ENCODE measurements at places on chromosomes 1 and 21.
A peak's percentile ranks its signal among the peaks of the same experiment; 100 is the strongest.

DNA sequence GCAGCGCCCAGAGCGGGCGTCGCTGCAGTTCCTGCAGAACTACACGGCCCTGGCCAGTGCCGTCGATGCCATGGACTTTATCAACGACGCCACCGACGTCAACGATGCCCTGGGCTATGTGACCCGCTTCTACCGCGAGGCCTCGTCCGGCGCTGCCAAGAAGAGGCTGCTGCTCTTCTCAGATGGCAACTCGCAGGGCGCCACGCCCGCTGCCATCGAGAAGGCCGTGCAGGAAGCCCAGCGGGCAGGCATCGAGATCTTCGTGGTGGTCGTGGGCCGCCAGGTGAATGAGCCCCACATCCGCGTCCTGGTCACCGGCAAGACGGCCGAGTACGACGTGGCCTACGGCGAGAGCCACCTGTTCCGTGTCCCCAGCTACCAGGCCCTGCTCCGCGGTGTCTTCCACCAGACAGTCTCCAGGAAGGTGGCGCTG lies 22.0 kb downstream of the COL6A1 start:
- no peak for DNase-seq

DNA sequence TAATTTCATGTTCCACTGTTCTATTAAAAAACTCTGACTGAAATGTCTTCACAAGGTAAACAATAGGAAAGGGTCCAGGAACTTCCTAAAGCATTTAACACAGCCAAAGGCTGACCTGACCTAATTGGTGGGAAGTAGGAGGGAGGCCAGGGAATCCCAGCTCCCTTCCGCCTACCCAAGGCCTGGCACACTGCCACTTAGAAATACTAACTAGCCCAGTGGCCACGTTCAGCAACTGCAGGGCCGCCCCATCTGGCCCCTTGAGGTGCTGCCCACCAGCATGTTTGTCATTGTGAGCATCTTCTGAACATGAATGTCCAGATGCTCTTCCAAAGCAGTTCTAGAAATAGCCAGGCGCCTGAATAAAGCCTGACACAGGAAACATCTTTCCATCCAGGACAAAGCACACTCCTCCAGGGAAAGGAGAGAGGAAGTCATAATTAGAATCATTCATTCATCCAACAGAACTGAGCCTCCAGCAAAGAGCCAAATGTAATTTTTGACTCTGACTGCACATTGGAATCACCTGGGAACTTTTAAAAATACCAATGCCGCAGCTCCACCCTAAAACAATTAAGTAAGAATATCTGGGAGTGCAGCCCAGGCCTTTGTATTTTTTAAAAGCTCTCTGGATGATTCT lies 44.6 kb upstream of the BCL9 start:
- DNase-seq = no peak

- no peak for DNase-seq
Observed at GRCh38 chr1:202658769-202659168, 51.5 kb downstream of the SYT2 start.

- peak; percentile 71 for DNase-seq
Observed at GRCh38 chr1:24535021-24535424, 20.9 kb upstream of the NCMAP start.

DNA sequence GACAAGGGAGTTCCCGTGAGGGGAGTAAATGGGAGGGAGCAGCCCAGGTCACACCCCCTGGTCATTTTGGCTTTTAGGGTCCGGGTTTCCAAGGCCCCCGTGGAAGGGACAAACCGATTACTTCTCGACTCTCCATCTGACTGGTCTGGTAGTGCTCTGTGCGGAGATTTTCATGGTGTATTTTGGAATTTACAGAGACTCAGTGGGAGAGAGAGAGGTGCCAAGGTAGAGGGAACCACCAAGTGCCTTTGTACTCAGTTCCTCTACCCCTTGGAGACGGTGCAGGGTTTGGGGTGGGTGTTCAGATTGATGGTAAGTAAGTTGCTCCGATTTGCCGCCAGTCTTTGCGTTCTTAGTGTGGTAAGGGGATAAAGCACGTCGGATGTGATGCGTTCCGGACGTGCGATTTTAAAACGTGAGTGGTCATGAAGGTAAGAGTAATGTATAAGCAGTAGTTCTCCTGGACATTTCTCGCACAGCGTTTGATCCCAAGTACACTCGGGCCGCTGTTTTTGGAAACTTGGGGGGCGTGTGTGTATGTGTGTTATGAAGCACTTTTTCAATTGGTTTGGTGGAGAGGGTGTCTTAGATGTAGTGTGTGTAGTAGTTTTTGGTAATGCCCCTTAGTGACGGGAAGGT lies 682 bp downstream of the SUCO start:
- DNase-seq = peak; percentile 20

GRCh38 chr21:45347048-45347711 lies 57.8 kb upstream of the COL18A1 start:
- no peak for DNase-seq

DNA sequence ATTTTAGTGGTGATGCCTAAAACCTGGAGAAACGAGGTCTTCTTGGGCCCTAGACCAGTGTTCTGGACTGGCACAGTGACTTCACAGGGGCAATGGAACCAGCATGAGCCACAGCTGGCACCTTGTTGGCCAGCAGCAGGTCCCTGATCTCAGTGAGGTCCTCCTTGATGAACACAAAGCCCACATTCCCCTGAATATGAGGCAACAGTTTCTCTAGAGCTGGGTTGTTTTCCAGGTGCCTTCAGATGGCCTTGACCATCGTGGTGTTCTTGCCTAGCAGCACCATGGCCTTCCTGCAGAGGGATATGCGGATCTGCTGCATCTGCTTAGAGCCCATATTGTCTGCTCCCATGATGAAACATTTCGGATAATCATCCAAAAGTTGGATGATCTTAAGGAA lies 44.9 kb upstream of the RAB3GAP2 start:
- no peak for DNase-seq

GRCh38 chr1:47875036-47875435 lies 122.1 kb downstream of the TRABD2B start:
- DNase-seq = no peak

GRCh38 chr21:17730782-17731181 lies 88.4 kb downstream of the C21orf91 start:
- DNase-seq = no peak

- no peak for DNase-seq
Observed at GRCh38 chr1:207866471-207867135, 44.3 kb downstream of the CD34 start.

- no peak for DNase-seq
Observed at GRCh38 chr1:111569913-111570312, 49.7 kb upstream of the RAP1A start.

GRCh38 chr1:241660424-241660972 lies 8.4 kb downstream of the WDR64 start:
- DNase-seq = no peak

DNA sequence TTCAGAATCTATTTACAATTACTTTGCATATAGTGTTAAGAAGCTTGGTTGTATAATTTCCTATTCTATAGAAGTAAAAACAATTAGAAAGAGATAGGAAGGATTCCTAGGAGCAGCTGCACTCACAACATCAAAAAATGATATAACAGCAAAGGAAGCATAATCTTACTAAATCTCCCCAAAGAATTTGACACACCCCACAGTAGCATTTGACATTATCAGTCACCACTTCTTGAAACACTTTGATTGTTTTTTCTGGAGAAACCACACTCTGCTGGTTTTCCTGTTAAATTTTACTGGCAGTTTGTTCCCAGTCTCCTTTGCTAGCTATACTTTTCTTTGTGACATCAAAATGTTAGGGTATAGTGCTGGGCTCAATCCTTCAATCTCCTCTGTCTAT lies 100.8 kb upstream of the KIAA1614 start:
- DNase-seq = no peak

- no peak for DNase-seq
Observed at GRCh38 chr21:27678511-27678910, 711.6 kb upstream of the ADAMTS5 start.

DNA sequence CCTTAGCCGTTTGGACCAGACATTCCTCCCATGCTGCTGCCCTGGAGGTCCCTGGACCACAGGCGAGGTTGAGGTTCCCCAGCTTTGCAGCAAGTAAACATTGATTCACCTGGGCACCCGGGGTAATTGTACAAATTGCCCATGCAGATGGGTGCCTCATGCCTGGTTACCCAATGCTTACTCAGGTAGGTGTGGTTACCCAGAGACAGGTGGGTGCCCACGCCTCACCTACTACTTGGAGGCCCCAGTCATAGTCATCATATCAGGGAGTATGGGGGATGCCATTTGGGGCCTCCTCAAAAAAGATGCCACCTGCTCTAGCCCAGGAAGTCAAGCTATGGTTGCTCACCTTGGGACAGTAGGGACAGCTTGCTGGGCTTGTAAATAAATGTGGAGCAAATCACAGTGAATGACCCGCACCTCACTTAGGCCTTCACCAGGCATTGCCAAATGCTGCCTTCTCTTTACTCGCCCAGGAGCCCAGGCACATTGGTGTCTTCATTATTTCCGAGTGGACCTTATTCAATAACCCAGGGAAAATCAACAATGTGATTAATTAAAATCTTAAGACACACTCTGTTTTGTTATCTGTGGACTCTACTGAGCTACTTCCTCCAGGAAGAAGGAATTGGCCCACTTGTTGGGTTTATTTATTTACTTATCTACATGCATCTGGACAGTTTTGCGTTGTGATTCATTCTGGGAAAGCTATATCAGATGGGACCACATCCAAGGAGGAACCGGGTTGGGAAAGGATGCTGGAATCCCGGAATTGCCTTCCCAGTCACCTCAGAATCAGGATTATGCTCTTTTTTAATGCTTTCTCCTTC lies 35.6 kb upstream of the GRHL3 start:
- no peak for DNase-seq

DNA sequence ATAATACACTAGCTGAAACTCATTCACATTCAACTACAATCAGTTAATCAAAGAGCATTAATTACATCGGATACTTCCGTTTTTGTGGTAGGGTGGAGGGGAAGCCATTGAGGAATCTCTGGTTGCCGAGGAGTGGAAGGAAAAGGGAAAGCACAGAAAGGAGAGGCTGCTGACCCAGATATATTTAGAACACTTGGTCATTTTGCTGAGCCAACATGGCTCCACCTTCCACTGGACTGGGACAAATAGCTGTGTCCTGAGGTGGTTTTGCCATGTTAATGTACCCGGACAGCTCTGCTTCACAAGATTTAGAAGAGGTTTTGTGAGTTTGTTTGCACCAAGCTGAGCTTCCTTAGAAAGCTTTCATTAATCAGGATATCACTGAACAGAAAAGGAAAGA lies 26.2 kb downstream of the ASTN1 start:
- DNase-seq = no peak

DNA sequence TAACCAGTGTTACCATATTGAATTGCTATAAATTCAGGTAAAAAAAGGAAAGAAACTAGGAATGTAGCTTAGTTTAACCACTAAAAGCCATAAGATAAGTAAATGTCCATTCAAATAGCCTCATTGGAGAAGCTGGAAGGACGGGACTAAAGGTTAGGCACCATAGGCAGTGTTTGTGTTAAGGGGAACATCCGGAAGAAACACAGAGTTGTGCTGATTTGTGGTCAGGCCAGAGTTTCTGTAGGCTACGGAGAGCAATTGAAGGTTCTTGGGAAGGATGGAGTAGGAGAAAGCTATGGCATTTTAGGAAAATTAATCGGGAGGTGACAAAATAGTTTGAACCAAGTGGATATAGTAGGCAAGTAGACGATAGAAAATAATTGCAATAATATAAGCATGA lies 1.3 kb upstream of the KCNJ10 start:
- DNase-seq = no peak

DNA sequence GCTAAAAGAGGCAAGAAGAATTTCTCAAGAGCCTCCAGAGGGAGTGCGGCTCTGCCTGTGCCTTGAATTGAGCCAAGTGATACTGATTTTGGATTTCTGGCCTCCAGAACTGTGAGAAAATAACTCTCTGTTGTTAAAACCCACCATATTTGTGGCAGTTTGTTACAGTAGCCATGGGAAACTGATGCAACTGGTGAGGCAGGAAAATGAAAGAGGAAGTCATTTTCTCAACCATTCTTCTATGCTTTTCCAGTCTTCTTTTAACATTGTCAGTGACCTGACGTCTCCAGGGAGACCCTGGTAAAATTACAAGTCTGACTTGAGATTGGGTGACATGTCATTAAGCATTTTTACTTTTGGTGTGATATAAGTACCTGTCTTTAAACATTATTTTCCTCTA lies 5.8 kb downstream of the OR6P1 start:
- DNase-seq = no peak

DNA sequence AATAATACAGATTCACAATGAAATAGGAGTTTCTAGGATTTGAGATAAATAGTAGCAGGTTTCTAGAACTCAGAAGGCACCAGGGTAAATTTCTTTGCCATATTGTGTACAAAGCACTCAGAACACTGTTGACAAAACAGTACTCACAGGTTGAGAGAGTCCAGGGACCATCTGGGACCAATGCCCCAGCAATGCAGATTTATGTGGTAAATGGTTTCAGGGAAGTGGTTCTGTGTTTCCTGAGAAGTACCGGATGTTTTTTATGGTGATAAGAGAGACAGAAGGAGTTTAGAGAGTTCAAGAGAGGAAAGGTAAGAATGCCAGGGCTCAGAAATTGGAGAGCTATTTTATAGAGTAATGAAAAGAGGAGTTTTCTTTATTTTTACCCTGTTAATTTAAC lies 29.6 kb upstream of the DIPK1A start:
- no peak for DNase-seq

GRCh38 chr1:112700290-112701226 lies 6.4 kb downstream of the RHOC start:
- peak; percentile 46 for DNase-seq

GRCh38 chr1:75310067-75310466 lies 175.9 kb downstream of the LHX8 start:
- no peak for DNase-seq

DNA sequence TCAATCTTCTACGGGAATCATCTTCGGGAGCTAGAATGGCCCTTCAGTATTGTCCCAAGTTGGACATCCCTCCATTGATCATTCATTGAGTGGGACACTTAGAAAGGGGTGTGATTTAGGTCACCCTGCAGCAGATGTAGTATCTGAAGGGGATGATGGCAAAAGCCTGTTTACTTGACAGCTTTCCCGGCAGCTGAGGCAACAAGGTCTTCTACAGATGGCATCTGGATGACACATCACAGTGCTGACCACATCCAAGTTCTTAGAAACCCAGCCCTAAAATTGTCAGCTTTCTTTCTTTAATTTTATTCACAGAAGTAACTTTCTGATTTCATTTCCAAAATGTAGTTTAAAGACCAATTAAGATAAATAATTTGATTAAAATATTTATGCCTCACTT lies 150.3 kb downstream of the AMY1C start:
- no peak for DNase-seq

- no peak for DNase-seq
Observed at GRCh38 chr21:33951276-33952178, 35.9 kb upstream of the ATP5PO start.

GRCh38 chr1:66366634-66367033 lies 167.3 kb upstream of the SGIP1 start:
- no peak for DNase-seq

- no peak for DNase-seq
Observed at GRCh38 chr1:115829023-115829674, 11.8 kb downstream of the NHLH2 start.

DNA sequence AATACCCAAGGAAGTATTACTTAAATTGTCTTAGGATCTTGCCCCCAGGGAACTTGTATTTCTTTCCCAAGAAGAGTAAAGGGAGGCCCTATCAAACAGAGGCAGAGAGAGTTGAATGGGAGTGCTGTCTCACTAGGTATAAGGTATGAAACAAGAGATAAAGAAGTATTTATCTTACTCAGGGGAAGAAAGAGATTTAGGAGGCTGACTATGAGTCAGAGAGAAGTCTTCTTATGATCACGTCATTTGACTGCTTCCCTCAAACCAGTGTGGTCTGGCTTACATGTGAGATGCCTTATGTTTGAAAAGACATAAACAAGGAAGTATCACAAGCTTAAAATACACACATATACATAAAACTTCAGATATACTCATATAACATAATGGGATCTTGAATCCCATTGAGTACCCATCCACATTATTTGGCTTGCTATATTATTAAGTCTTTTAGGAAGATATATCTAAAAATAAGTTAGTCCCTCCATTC lies 29.6 kb downstream of the DUSP10 start:
- peak; percentile 64 for DNase-seq

All from effector CD4-positive, alpha-beta T cell (primary cell).